ENCODE measurements at places on chromosomes 1 and 21. TPM values are rescaled to one million over a fixed set of nuclear protein-coding genes. Genes with fewer than 3 reads are reported as not detected.

The CHIA gene
- total RNA-seq = not detected

The NBPF6 gene
- total RNA-seq = not detected

The ELF3 gene
- total RNA-seq = under 0.01 TPM

The AQP10 gene
- not detected for total RNA-seq

The ACTL8 gene
- not detected for total RNA-seq

The JAK1 gene
- 64.5 TPM for total RNA-seq

The KNCN gene
- not detected for total RNA-seq

The SIM2 gene
- not detected for total RNA-seq

The PLCH2 gene
- under 0.01 TPM for total RNA-seq

The APOBEC4 gene
- total RNA-seq = not detected

The CDK18 gene
- 7.2 TPM for total RNA-seq

The OR6N1 gene
- total RNA-seq = not detected

The FAM3B gene
- not detected for total RNA-seq

The KCNK2 gene
- total RNA-seq = 4.0 TPM

The GJA9 gene
- not detected for total RNA-seq

The AGT gene
- not detected for total RNA-seq

The COL9A2 gene
- total RNA-seq = 0.34 TPM

The VTCN1 gene
- total RNA-seq = under 0.01 TPM

The CAMK2N1 gene
- total RNA-seq = 1.8 TPM

The EFCAB7 gene
- 10.0 TPM for total RNA-seq

The OR2G6 gene
- total RNA-seq = not detected

The TMEM234 gene
- 13.7 TPM for total RNA-seq
